ENCODE measurements at places on chromosomes 3 and 15.

GRCh38 chr3:31142139-31142538 lies 247.7 kb upstream of the GADL1 start:
- DNase-seq: no peak

GRCh38 chr3:135456108-135456790 lies 509.3 kb upstream of the PPP2R3A start:
- no peak for DNase-seq

GRCh38 chr3:47315069-47315647 lies 32.4 kb downstream of the KLHL18 start:
- DNase-seq: no peak

GRCh38 chr15:75533945-75534344 lies 45.2 kb downstream of the PTPN9 start:
- no peak for DNase-seq

DNA sequence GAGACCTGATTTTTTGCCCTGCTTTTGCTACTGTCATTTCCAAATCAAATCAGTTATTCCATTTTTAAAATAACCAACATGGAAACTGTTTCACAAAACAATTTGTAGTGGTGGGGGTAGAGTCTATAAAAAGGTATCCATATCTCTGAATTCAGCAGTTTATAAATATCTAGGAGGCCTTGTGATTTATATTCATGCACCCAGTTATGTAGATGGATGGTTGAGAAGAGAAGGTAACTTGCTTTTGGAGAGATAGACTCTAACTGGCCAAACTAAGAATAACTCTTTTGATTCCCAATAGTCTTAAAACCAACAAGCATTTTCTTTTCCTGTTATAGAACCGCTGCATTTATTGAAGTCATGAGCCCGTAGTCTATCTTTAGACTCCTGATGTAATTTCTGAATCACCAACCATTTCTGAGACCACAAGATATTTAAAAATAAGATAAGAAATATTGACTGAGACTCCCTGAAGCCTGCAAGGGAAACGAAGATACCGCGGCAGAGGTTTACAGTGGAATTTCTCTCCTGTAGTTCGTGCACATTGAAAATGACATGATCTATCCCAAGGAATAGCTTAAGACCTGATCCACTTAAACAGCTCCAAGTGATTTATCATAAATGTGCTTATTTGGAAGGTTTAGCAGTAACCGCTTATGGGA lies 68.5 kb downstream of the SAMMSON start:
- DNase-seq: no peak

DNA sequence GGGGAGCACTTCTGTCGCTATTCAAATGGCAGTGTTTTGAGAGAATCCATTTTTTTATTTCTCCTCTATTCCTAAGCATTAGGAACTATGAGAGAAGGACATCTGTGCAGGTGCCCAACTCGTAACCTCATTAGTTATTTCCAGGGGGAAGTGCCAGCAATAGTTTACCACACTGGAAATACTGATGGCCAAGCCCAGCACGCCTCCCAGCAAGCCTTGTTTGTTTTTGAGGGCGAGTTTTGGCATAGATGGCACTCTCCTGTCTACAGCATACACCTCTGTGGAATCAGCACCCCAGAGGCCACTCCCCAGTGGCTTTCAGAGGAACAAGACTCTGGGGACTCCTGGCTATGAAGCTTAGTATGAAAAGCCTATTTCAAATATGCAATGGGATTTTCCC lies 36.6 kb downstream of the FAN1 start:
- no peak for DNase-seq

DNA sequence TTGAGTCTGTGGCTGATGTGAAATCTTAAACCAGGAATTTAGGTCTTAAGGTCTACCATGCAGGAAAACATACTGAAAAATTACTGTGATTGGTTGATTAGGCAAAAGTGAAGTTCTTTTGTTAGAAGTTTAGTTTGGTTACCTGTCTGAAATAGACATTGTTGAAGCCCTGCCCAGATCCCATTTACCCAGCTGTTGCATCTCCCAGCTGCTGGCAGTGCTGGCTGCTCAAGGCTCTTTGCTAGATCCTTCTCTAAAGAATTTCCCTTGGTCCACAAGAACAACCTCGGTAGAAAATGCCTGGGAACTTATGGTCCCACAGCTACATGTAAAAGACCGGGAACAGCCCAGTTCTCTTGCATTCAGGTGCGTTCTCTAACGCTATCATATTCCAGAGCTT lies 137.3 kb downstream of the EDEM1 start:
- no peak for DNase-seq

DNA sequence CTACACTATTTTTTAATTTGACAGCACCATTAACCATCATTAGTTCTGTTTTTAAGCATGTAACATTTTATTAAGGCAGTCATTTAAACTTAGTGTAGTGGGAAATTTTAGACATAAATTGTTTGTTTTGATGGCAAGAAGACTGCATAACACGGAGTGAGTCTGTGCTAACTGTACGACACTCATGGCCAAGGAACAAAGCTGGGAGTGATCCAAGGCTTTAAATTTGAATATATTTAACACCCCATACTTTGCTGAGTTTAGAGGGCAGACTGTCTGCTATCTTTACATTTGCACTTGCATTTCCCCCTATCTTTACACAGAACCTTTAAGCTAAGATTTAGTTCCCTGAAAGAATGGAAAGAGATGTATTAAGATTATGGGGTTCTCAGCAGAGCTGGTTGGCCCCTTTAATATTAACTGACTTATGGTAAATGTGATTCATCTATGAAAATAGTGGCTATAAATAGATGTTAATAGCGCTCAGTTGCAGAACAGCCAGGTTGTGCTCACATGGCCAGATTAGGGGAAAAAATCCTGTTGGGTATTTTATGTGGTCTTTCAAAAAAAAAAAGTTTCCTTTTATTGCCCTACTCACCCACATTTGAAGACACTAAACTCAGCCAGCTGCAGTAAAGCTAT lies 120.7 kb downstream of the CMSS1 start:
- DNase-seq: no peak

GRCh38 chr3:16600780-16601536 lies 4.3 kb downstream of the DAZL start:
- DNase-seq: peak; percentile 60
